ENCODE measurements at places on chromosomes 7 and 10. TPM values are rescaled to one million over a fixed set of nuclear protein-coding genes. Genes with fewer than 3 reads are reported as not detected.

- no peak for DNase-seq
Observed at GRCh38 chr7:124662937-124663336, 102.7 kb downstream of the GPR37 start.

Gene AMZ1
- not detected for total RNA-seq

GRCh38 chr7:11203683-11204082 is 230.0 kb downstream of the PHF14 start:
- DNase-seq, result no peak

DNA sequence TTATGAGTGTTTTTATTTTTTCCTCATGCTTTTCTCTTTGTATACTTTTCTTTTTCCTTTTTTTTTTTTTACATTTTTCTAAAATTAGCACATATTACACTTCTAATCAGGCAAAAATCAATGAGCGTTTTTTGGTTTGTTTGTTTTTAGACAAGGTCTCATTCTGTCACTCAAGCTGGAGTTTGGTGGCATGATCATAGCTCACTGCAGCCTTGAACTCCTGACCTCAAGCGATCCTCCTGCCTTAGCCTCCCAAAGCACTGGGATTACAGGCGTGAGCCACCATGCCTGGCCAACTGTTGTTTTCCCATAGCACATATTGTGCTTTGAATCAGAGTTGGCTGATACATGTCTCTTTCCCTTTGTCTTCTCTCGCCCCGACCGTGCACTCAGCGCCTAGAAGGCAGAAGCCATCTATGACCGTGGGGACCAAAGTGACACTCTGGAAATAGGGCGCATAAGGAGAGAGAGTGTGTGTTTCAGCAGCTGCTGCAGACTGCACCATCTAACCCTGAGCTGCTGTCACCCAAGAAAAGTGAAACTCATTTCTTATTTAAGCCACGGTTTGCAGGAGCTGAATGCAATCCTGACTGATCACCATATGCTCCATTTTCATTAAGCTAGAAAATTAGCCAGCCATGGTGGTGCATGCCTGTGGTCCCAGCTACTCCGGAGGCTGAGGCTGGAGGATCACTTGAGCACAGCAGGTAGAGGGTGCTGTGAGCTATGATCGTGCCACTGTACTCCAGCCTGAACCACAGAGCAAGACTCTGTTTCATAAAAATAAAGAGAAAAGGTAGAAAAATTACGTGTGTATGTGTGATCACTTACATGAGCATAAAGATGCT is 41.4 kb upstream of the GTF2I start:
- no peak for DNase-seq

DNA sequence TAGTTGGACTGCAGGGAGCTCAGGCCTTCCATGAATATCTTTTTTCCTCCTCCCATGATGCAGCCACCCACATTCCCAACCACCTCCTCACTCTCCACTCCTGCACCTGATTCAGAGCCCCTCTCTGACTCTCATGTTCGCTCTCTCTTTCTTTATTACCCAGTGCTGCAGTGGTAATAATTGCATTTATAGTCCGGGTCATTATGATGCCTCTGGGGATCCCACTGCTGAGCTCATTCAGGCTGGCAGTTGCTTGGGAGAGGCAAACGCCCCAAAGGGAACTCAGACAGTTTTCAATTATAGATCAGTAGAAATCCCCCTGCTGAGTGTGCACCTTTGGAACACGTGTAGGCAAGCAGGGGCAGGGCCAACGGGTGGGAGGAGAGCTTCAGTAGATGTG is 953.0 kb downstream of the GRID1 start:
- DNase-seq, result no peak

- DNase-seq, result no peak
Observed at GRCh38 chr7:92260248-92260781, 14.5 kb downstream of the ANKIB1 start.

Measured in ascending aorta (tissue), 2 donors.